ENCODE measurements at places on chromosomes 11 and 22.

GRCh38 chr22:20012741-20013331, 3.8 kb downstream of the ARVCF start:
- DNase-seq: no peak

DNA sequence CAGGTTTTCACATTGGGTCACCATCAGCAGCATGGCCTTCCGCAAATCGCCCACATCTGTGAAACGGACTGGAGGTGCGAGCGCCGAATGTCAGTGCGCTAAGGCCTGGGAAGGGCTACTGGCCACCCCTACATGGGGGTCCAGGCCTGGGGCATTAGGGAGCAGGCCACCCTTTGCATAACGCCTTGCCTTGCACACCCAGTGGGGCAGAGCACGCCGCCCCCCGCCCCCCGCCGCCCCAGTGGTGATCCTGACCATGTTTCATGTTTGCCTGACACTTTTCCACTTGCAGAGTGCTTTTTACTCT, 2.6 kb downstream of the GRK2 start:
- no peak for DNase-seq

- no peak for DNase-seq
These were observed 34.4 kb downstream of the CCDC34 start for GRCh38 chr11:27328614-27329013.

DNA sequence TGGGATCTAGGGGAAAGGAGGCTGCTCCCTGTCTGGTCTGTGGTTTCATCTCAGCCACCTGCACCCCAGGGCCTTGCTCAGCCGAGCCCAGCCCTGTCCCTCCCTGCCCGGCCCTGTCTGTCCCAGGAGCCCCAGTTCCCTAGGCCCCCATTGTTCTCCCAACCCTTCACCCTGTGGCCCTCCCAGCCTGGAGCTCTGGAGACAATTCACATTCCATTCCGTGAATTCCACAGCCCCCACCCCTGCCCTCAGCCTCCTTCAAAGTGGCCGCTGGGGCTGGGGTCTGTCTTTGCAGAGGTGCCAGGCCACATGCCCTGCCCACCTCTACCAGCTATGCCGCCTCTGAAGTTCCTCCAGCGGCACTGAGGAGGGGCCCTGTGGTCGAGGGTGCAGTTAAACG, 77.9 kb upstream of the WNT11 start:
- DNase-seq: no peak

- no peak for DNase-seq
These were observed 8.1 kb downstream of the RCOR2 start for GRCh38 chr11:63908631-63909401.

- no peak for DNase-seq
These were observed 7.8 kb downstream of the UNC93B1 start for GRCh38 chr11:67996051-67996450.

GRCh38 chr11:44088377-44088776, 7.1 kb upstream of the EXT2 start:
- DNase-seq: no peak

GRCh38 chr22:36079041-36079440, 50.4 kb upstream of the RBFOX2 start:
- DNase-seq: no peak

GRCh38 chr11:134731213-134731961, 319.3 kb upstream of the B3GAT1 start:
- DNase-seq: no peak

DNA sequence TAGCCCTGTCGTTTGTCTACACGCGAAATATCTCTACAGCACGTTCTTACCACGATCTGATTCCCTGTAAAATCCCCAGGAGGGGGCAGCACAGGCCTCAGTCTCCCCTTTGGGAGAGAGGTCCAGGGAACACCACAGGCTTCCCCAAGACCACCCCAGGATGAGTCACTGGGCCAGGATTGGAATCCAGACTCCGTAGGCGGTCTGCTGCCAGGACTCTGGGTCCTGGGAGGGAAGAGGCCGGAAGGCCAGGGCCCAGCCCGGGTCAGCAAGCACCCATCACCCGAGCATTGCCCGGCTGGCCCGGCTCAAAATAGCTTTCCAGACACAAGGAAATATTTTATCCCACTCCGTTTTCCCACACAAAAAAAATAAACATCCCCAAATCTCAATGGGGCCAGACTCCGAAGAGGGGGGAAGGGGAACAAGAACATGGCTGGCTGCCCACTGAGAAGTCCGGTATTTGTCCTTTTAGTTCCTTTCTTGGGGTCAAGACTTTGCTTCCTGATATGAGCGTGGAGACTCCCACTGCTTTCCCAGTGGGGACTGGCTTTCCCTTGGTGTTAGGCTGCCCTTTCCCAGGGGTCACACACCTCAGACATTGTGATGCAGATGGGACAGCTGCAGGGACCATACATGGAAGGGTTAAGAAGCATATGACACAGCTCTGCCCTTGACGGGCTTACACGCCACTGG, 91.3 kb downstream of the LRRC32 start:
- no peak for DNase-seq

DNA sequence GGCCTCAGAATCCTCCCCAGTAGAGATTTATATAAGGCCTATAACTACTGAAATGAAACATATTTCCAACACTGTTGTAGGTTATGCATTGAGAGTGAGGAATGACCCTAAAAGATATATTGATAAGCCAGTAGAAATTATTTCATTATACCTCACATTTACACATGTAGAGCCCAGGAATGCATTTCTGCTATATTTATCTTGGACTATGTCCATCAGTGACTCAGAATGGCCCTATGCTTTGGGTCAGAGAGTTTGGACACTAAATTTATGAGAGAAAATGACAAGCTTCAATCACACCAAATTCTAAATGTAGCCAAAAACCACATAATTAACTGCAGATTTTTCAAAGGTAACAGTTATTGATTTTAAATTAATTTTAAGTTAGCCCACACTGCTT, 761.9 kb downstream of the DLG2 start:
- no peak for DNase-seq

DNA sequence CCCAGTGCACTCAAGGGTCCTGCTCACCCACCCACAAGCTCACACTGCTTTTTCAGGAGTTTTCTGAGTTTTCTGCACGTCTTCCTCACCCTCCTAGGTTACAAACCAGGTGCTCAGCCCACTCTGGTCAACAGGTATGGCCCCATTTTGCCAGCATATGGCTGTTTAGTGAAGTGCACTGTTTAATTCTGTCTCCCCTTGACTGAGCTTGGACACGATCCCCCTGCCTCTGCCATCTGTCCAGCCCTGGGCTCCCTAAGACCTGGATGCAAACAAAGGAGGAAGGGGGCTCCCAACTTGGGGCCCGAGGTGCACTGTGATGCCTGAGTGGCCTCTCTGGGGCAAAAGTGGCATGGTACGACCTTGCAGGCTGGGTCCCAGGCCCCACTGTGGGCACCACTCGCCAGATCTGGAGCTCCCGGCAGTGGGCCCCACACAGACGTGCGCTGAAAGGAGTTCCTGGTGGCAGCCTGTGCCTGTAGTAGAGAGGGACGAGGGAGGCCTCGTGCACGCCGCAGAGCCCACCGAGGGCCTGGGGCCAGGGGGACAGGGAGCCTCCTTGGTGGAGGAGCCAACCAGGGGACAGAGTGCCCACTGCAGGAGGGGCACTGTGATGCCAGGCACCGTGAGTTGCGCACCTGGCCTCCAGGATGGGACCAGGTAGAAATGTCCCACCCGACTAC, 37.3 kb upstream of the COMT start:
- no peak for DNase-seq

GRCh38 chr11:44928144-44928543, 22.5 kb downstream of the TP53I11 start:
- DNase-seq: no peak

GRCh38 chr11:2976294-2977063, 15.7 kb downstream of the NAP1L4 start:
- DNase-seq: no peak

- DNase-seq: no peak
These were observed 14.7 kb downstream of the DPP3 start for GRCh38 chr11:66494935-66495334.

- DNase-seq: no peak
These were observed 92.9 kb upstream of the ISX start for GRCh38 chr22:34973016-34973415.

DNA sequence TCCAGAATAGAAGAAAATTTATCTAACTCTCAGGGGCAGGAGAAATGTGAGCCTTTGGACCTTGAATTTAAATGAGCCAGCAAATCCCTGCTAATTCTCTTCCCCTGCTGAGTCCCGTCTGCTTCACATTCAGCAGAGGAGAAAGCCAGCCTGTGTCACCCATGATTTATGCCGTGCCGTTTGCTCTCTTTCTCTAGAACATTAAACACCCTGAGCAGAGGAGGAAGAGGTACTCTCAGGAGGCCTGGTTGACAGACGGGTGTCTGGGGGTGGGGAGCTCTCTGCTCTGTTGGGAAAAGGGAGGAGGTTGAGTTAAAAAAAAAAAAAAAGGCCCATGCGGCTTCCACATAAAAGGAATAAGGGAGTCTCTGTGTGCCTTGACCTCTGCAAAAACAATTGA, 11.3 kb upstream of the MTMR3 start:
- no peak for DNase-seq

DNA sequence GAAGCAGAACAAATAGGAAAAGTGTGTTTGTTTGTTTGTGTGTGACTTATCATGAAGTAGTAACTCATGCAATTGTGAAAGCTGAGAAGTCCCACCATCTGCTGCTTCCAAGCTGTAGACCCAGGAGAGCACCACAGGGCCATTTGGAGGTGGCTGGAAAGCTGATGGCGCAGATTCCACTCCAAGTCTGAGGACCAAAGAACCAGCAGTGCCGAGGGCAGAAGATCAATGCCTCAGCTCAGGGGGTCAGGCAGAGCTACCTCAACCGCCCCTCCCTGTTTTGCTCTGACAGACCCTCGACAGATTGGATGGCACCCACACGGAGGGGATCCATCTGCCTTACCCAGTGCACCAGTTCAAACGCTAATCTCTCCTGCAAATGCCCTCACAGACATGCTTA, 896.2 kb downstream of the BRD1 start:
- no peak for DNase-seq

All from hematopoietic multipotent progenitor cell treated with erythropoietin and hydrocortisone succinate and interleukin-3 and kit ligand, for 17 days (in vitro differentiated cells).